ENCODE measurements at places on chromosomes 4 and X.

- no peak for DNase-seq
These were observed 130.2 kb downstream of the HS3ST1 start for GRCh38 chr4:11298451-11298850.

DNA sequence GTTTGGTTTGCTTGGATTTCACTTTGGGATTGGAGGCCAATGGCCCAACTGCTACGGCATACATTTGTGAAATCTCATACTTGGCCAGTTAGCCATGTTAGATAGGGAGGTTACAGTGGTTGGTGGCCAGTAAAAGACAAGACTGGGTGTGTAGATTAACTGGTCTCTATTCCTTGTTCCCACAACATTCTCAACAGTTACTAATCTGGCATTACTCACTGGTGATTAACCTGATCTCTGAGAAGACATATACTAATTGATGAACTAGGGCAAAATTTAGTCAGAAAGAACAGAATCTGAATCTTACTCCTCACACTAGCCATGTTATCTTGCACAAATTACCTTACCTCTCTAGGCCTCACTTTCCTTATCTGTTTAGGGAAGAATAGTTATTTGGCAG, 33.4 kb downstream of the GATB start:
- DNase-seq = no peak

GRCh38 chr4:40557736-40558135, 71.9 kb downstream of the RBM47 start:
- DNase-seq = no peak

DNA sequence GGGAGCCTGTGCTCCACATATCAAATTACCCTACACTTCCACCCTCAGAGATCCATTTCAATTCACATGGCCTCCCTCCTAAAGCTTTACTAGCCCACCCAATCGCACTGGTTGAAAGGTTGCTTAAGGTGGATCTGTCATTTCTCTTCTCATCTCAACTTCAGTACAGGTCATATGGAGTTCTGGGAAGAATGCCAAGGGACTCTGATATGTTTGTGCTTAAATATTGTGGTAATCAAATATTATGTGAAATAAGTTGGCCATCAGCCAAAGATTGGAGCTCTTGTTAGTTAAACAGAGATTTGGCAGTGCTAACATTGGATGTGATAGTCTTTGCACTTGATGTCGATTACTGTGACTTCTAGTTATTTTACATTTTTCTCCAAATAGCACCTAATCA, 20.5 kb downstream of the SEPTIN6 start:
- no peak for DNase-seq

DNA sequence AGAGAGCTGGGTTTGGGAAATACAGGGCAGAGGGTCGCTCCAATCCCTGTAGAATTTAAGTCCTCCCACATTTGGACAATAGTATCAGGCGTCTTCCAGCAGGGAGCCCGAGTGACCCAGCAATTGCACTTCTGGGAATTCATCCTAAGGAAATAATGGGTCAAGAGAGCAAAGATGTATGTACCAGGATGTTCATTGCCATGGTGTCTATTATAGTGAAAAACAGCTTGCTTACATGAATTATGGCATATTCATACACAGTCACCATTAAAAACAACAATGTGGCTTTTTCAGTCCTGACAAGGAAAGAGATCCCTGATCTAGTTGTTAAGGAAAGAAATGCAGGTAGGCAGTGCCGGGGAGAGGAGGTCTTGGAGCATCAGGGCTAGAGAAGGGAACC, 167.7 kb downstream of the PJA1 start:
- DNase-seq = no peak

DNA sequence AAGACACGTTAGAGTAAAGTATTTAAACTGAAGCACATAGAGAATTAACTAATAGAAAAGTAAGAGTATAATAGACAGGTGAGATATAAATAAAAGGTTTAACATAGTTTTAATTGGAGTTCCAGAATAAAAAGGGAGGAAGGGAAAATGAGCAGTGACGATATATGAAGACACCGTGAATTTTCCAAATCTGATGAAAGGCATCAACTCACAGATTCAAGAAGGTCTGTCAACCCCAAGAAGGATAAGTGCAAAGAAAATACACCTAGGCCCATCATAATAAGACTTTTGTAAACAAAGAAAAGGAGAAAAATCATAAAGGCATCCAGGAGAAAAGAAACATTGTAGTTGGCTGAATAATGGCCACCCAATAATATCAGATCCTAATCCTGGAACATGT, 43.9 kb upstream of the RAP2C start:
- DNase-seq = no peak

DNA sequence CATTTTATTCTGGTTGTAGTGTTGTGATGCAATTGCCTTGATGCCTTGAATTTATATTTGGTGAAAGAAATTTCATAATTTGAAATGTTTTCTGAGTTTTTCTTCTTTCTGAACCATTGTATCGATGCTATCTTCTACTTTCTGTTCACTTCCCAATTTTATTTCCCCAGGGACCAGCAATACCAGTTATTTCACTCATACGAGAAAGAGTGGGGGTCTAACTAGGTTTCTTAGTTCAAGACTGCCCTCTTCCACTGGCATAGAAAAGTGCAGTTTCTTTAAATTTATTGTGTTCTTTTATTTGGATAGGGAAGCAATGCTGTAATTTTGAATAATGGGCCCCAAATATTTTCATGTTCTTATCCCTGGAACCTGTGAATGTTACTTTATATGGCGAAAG, 544.0 kb upstream of the ADGRL3 start:
- DNase-seq = no peak

DNA sequence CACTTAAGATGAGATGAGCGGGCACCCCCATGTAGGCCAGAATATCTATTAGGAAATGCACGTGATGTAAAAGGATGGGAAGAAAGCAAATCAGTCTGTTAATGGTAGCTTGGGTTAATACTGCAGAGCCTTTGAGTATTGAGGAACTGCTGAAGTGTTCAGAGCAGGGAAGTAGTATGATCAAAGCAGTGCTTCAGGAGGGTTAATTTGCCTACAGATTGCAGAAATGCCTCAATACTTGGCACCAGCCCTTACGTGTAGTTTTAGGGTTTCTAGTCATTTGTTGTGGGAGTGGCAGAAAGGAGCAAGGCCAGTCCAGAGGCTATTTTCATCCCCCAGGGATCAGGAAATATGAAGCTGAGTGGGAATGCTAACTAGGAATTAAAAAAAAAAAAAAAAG, 19.7 kb downstream of the ZFX start:
- DNase-seq = no peak

DNA sequence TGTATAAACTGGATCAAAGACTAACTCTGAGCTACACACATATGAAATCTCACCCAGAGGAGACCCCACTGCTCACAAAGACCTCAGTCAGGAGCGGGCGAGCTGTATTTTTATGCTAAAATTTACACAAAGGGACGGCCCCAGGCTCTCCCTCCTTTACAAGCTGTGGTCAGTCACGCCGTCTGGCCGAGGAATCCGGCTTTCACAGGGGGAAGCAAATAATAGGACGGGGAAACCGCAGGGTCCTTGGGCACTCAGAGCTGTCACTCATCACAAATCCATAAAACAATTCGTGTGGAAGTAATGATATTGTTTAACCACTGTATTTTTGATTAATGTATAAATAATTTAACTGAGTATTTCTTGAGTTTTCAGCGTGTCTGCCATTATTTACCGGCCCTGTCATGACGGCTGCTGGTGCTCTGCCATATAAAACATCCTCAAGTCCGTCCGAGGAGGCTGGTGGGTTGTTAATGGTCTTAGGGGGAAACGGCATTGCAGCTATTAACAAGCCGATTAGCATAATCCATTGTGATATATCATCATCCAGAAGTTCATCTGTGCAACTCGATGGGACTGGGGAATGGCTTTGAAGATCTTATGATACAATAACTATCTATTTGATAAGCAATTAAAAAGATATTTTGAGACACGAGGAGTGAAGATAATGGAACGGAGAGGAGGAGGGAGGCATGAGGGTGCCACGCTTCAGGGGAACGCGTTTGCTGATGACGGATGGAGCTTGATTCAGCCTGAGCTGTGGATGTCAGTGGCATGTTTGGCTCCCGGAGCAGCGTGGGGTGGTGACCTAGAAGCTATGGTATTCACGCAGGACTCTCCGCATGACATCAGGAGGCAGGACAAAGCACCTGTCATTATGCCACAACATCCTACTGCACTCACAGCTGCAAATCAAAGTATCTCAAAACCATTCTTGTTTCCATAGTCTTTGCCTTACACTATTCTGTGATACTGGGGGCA, 150.9 kb downstream of the SHOX start:
- no peak for DNase-seq

- no peak for DNase-seq
These were observed 35.2 kb downstream of the SMIM20 start for GRCh38 chr4:25949173-25949748.

DNA sequence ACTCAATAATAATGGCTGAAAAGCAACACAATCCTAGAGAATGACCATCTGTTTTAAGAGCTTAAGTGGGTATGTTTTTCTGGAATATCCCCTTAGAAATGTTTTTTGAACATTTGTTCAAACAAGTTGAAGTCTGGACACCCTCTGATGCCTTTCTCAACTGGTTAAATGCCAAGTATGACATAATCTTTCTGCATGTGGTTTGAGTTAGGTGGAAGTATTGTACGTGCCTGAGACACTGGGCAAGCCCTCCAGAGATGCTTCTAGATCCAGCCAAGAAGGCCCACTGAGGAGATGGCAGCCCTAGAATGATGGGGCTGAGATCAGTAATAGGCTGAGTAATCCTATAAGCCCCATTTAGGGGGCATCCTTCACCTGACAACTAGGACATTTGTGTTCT, 493.1 kb downstream of the MAGEE1 start:
- DNase-seq = no peak

DNA sequence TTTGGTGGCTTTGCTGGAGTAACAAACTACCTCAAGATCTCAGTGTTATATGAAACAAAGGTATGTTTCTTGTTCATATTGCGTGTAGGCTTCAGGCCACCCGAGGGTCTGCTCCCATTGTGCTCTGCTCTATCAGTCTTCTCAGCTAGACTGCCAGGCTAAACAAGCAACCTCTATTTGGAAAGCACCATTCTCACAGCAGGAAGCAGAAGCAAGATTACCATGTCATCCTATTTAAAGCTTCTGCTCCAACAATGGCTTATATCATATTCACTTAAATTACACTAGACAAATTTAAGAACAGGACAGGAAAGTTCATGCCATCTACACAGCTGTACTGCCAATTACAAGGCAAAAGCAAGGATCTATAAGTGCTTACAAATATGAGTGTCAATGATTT, 385.8 kb downstream of the PPARGC1A start:
- DNase-seq = no peak

DNA sequence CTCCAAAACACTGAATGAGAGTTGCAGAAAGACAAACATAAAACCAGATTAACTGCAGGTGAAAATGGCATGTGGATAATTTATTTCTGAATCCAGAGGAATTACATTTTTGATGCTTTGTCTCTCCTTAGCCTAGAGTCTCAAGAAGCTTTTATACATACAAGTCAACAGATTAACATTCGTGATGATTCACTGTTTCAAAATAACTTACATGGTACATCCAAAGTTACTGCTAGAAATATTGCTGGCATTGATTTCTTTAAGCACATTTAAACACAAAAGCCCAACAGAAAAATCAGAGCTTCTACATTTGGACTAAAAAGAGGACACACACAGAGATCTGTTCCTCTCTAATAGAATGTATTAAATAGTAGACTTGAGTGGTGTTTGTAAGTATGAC, 105.6 kb downstream of the AMELX start:
- DNase-seq = no peak

GRCh38 chr4:175720067-175720466, 92.0 kb downstream of the GPM6A start:
- DNase-seq = no peak

- no peak for DNase-seq
These were observed 8.7 kb upstream of the IL13RA1 start for GRCh38 chrX:118718737-118719136.

DNA sequence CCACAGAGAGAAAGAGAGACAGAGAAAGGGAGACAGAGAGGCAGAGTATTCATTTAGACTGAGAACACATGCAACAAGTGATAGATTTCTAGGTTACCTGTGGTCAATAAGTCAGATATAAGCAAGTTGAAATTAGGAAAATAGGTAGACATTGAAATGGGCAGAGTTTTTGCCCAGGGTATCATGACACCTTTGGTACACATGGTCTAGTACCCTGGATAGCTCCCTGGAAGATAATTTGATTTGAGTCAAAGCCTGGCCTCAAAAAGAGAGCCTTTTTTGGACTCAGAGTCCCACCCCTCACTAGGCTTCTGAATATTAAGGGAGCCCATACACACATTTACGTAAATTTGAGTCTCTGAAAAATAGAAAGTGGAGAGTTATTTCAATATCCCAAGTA, 4.0 kb upstream of the RPS6KA6 start:
- no peak for DNase-seq

DNA sequence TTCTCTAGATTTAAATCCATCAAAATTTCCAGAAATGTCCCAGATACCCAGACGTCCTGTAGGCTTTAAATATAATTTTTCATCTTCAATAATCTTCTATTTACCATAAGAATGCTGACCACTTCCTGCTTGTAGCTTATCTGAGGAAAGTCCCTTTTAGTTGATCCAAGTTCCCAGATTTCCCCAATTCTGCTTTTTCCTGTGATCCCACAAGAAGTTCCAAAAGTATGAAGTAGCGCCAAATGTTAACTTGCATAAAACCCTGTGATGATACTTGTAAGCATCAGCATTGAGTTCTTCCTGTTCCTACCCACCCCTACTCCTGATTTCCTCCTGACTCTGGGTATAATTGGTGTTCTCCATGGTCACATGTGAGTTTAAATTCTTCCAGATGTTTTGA, 10.6 kb upstream of the TLR8 start:
- no peak for DNase-seq

DNA sequence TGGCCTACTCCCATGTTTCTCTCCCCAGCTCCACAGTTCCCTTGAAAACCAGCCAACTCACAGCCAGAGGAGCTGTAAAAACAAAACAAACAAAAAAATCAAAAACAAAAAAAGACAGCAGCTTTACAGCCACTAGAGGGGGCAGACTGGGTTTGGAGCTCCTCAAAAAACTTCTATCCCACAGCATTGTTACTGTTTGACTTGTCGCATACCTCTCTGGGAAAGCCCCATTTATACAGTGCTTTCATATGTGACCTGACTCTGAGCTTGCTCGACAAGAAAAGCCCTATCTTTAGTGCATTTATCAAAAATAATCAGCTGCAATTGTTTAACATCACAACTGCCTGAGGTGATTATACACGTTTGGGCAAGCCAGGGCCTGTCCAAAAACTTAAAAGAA, 21.6 kb downstream of the TSPAN6 start:
- peak; percentile 12 for DNase-seq

All from AG09319 (cell line).